ENCODE measurements at places on chromosomes 13 and 19. TPM values are rescaled to one million over a fixed set of nuclear protein-coding genes. Genes with fewer than 3 reads are reported as not detected.

Gene CEACAM20
- not detected for polyA plus RNA-seq

Gene CCDC70
- polyA plus RNA-seq: not detected

DNA sequence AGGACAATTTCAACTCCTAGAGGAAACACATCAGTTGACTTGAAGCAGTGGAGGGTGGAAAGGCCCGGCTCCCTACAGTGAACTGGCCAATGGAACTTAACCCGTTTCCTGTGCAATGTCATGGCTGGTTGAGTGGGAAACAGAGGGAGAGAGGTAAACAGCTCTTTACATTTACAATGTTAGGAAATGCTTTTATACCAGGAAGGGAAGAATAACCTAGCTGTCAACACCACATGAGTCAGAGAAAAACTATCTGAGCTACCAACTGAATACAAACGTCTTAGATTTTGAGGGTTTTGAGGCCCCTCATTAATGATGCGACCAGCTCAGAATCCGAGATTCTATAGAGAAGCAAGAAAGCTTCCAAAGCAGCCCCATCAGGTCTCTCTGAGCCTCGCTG is 36.7 kb downstream of the CARD8 start:
- no peak for DNase-seq

GRCh38 chr13:90276216-90276615 is 1071.3 kb upstream of the MIR17HG start:
- no peak for DNase-seq

GRCh38 chr19:15639596-15639995 is 1.1 kb upstream of the CYP4F3 start:
- no peak for DNase-seq

DNA sequence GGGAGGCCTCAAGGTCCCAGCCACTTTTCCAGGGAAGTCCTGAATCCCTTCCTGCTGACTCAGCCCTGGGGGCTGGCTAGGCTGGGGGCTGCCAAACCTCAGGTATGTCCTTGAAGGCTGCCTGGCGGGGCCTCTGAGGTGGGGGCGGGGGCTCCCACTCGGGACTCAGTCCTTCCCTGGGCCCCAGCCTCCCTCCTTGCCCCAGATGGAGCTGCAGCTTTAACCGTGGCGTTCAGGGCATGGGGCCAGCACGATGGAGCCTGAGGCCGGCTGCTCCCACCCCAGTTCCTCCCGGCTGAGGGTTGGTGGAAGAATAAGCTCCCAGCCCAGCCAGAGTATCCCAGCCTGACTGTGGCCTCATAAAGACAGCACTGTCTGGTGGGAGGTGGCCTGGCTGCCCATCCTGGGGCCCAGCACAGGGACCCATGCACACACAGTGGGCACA is 12.4 kb downstream of the CILP2 start:
- no peak for DNase-seq

DNA sequence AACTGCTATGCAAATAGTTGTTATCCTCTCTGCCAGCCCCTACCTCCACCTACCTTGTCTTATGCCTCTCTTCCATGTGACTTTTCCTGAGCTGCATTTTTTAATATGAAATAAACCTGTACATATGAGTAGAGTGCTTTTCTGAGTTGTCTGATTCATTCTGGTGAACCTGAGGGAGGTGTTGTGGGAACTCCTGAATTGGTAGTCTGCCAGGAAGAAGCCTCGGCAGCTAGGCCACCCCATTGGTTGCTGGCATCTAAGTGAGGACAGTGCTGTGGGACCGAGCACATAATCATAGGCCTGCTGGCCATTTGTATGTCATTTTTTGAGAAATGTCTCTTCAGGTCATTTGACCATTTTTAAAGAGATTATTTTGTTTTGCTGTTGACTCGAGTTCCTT is 1146.8 kb downstream of the UQCRFS1 start:
- DNase-seq: no peak

DNA sequence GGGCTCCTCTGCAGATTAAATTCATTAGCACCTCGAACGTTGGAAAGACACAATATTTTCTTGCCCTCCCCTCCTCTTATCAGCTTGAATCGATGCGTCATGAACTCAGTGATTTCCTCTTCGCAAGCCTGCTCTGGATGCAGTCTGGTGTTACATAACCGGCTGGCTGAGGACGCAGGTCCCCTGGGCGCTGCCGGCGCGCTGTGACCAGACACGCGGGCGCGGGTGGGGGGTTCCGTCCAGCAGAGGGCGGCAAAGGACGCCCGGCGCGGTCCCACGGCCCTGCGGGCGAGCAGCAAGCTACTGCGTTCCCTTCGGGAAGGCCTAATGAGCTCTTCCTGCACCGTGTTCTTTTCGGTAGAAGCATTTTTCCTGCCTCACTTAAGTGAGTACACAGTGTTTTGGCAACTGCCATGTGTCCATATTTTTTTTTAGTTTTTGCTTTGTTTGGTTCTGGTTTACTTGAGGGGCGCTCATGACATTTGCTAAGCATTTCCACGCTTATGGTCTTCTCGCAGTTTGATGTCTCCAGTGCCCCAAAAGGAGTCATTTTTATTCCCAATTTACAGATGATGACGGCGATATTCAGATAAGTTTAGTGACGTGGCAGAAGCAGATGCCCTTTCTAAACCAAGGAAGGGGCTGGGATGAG is 112.2 kb upstream of the MBNL2 start:
- peak; percentile 88 for DNase-seq

GRCh38 chr19:54335164-54335563 is 3.8 kb downstream of the LILRA4 start:
- DNase-seq: no peak
